NCI-H2107 (cell line): ENCODE measurements at places on chromosomes 3 and 15.

GRCh38 chr3:14490831-14491230 is 49.3 kb downstream of the GRIP2 start:
- no peak for DNase-seq

DNA sequence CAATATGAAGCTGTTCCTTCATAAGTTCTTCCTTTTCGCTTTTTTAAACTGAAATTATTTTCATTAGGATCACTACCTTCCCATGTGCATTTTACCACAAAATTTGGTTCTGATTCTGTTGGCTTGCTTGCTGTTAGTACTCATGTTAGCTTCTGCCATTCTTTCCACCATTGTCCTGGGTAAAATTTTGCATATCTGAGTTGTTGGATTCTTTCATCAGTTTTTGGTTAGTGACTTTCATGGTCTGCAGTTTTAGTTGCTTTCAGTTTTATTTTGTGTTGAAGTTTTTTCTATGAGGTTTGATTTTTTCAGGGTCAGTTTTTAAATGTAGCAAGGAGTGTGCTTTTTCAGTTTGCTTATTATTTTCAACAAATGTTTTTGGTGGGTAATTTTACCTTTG is 71.9 kb downstream of the SMAD3 start:
- no peak for DNase-seq

DNA sequence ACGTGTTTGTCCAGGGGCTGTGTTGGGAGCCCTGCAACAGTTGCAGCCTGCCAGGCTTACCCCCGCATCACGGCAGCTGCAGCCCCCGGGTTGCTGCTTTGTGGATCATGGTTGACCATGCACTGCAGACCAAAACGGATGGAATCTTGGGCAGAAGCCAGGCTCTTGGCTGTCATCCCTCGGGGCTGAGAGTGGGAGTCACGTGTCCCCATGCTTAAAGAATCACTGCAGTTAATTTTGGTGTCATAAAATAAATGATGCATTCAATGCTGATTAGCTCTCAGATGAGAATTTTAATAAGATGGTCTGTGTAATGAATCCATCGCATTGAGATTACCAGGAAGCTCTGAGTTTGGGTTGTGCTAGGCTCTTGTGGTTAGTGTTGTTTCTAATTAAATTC is 115.6 kb downstream of the CHDH start:
- no peak for DNase-seq

DNA sequence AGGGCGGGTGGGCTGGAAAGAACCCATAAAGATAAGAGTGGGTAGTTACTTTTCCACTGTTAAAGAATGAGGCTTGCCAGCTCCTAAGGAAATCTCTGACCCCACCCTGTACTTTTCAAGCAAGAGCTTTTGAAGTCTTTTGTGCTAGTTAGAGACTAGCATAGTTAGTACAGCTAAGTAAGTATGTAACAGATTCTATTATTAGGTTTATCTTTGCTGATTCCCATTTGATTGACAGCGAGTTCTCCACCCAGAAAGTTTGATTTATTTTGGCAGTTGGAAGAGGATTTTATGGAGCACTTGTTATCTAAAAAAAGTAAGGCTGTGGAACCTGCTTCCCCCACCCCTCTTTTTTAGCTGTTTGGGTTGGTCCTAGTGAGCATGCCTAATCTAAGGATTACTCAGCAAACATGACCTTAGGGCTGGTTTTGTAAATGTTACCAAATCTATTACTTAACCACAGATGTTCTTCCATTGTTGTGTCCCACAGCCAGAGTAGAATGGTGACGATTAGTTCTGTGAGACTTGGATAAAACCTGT is 57.6 kb downstream of the FNDC3B start:
- DNase-seq: no peak

DNA sequence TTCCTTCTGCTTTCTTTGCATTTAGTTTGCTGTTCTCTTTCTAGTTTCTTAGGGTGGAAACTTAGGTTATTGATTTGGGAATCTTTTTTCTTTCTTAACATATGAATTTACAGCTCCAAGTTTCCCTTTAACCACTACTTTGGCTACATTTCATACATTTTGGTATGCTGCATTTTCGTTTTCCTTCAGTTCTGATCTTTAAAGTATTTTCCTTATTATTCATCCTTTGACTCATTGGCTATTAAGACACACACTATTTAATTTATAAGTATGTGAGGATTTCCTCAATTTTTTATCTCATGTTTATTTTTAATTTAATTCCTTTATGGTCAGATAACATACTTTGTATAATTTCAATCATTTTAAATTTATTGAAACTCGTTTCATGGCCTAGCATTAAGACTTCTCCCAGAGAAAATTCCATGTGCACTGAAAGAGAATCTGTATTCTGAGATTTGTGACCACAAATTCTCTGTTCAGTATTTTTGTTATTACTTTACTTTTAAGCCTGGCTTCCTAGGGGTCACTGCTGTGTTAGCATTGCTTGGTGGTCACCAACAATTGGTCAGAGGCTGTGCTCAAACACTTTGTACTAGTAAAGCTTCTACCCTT is 87.7 kb downstream of the CFAP20DC start:
- DNase-seq: no peak

GRCh38 chr3:97969541-97969940 is 2.7 kb downstream of the RIOX2 start:
- no peak for DNase-seq
